Activated CD8-positive, alpha-beta T cell treated with anti-CD3 and anti-CD28 coated beads, Interleukin-2, amount 10 ng/mL, durations not matched to agents 7 days and 5 days (primary cell): ENCODE measurements at places on chromosomes 12 and 14. TPM values are rescaled to one million over a fixed set of nuclear protein-coding genes. Genes with fewer than 3 reads are reported as not detected.

Gene OSBPL8
- total RNA-seq = 113 TPM

Gene IGF1
- 1.2 TPM for total RNA-seq

Gene ATL1
- total RNA-seq = 1.5 TPM

Gene HOXC13
- total RNA-seq = not detected

Gene KLHL33
- 2.4 TPM for total RNA-seq

Gene SMOC1
- total RNA-seq = not detected

Gene AQP2
- not detected for total RNA-seq

Gene DAD1
- 130 TPM for total RNA-seq

Gene SELPLG
- total RNA-seq = 144 TPM

Gene IL31
- total RNA-seq = not detected

Gene CD4
- total RNA-seq = 0.90 TPM
